ENCODE measurements at places on chromosomes 11 and 22.

- DNase-seq, result no peak
Measured at GRCh38 chr11:116185551-116185950, 587.2 kb downstream of the BUD13 start.

GRCh38 chr22:46914916-46915894, 152.8 kb downstream of the TBC1D22A start:
- no peak for DNase-seq

- no peak for DNase-seq
Measured at GRCh38 chr11:123384116-123384515, 46.0 kb upstream of the GRAMD1B start.

- DNase-seq, result no peak
Measured at GRCh38 chr11:117554601-117555333, 227.1 kb downstream of the CEP164 start.

GRCh38 chr11:62600367-62601121, 1.1 kb downstream of the MTA2 start:
- DNase-seq, result no peak

GRCh38 chr22:33883961-33884808, 36.1 kb downstream of the LARGE1 start:
- no peak for DNase-seq

GRCh38 chr11:74485868-74486267, 7.7 kb downstream of the LIPT2 start:
- DNase-seq, result no peak

- no peak for DNase-seq
Measured at GRCh38 chr11:69333879-69334278, 39.9 kb downstream of the MYEOV start.

DNA sequence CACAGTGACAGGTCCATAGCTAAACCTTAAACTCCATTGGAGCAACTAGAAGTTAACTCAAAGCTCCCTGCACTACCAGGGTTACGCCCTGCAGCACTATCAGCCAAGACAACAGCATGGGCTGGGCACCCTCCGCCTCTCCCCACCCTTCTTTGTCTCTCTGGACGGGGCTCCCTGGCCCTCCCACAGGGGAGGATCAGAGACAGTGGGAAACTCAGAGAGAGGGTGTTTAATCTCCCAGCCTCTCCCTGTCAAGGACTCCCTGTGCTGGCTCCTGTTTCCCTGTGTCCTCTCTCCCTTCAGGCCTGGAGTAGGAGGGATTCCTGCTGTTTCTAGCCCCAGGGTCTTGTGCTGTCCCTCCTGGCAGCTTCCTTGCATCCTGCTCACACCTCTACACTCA, 56.9 kb upstream of the CSNK2A3 start:
- DNase-seq, result no peak

DNA sequence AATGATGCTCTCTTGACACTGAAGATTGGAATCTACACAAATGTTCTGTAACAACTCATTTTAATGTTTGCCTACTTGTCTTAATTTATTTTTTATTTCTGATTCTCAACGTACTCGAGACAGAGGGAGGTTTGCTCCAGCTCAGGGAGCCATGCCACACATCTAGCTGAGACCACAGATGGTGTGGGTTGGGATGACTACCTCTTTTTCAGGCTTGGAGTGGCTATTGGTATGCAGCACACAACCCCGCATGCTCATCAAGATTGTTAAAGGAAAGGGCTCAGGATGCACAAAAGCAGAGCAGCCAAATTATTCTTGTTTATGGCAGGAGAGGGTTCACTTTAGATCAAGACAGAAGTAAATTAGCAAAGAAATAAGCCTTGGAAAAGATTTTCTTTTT, 424.5 kb downstream of the OPCML start:
- DNase-seq, result no peak

DNA sequence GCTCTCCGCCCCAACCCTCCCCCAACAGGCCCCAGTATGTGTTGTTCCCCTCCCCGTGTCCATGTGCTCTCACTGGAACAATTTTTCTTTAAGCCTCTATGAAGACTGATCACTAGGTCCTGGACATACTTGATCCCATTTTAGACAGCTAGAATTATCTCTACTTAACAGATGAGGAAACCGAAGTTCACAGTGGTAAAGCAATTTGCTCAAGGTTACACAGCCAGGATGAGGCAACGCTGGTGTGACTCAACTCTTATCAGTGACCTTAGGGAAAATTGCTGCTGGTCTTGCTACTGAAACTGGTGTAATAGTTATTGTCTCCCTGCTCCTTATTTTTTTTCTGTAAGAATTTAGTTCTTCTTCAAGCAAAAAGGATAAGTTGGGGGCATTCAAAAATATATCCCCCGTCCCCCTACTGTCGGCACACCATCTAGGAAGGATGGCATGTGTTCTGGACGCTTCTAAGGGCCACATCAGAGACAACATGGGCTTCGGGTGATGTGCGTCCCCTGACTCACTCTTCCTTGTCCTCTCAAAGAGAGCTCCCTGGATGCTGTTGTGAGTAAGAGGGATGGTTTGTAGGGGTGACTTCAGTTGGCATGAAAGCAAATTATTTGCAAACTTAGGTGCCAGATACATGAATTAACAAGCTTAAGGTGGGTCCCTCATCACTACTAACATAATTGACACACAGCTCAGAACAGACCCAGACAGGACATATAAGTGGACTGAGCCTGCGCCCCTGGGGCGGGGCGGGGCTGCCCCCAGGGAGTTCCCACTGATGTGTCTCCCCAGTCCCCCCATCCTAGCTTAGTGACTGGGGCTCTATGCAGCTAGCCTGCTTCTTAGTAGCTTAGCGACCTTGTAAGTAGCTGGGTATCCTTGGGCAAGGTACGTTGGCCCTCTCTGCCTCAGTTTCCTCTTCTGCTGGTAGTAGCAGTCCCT, 23.6 kb upstream of the ALX4 start:
- peak; percentile 56 for DNase-seq

DNA sequence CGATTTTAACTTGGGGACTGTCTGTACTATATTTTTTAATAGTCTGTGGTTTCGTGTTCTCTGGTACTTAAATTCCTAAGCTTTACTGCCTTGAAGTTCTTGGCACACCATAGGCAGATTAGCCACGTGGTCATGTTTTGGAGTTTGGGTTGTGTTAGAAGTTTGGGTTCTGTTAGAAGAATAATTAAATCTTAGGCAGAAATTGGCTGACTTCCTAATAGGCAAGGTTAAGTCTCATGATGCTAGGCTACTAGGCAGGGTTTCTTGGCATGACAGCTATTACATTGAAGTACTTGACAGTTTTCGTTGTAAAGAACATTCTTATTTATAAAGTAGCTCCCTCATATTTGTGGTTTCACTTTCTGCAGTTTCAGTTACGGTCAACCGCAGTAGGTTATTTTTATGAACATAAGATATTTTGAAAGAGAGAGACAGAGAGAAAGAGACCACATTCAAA, 30.0 kb upstream of the MMP7 start:
- peak; percentile 38 for DNase-seq

DNA sequence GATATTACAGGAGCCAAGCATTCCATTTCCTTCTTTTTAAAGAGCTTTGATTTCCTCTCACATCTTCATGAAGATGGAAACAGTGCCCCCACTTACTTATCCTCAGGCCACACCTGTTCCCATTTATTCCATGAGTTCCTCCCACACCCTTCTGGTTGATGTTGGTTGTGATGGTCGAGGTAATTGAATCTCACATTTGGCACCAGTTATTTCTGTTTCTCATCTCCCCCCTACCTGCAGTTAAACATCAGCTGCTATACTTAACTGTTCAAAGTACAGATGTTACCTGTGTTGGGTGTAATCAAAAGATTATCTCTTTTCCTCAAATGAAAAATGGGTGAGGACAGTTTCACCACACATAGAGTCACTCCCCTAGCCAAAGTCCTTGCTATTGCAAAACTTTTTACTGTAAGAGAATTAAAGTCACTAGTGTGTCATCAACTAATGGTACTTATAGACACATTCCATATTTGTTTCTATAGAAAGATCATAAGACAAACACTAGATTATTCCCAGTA, 1.9 kb downstream of the TMEM45B start:
- no peak for DNase-seq

DNA sequence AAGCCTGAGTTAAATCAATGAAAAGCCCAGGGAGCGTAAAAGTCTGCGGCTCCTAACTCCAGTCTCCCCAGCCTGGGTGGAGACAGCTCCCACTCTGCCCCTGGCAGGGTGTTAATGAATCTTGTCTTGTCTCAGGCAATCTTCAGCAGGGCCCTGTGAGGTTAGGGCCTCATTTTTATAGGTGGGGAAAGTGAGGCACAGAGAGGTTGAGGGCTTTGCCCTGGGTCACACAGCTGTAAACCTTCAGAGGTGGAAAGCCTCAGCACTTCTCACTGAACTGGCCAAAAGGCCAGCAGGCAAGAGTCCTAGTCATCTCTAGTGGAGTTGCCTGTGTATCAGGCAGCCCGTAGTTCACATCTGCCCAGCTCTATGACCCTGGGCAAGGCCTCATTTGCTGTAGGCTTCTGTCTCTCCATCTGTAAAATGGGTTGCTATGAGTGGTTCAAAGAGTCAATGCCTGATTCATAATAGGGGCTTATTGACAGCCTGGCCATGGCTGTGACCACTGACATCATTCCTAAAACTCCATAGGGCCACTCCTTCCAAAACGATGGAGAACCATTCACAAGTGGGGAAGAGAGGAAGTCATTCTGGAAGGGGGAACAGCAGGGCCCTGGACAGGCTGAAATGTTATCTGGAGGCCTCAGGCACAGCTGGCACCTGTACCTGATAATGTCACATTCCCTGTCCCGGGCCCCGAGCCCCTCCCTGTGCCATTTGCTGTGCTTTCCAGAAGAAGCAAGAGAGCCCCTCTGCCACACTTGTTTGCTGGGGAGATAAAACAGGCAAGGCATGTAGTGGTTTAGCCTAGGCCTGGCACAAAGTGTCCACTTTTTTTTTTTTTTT, 6.0 kb downstream of the CBX7 start:
- DNase-seq, result no peak

GRCh38 chr11:114180301-114181055, 115.7 kb upstream of the NNMT start:
- DNase-seq, result no peak

DNA sequence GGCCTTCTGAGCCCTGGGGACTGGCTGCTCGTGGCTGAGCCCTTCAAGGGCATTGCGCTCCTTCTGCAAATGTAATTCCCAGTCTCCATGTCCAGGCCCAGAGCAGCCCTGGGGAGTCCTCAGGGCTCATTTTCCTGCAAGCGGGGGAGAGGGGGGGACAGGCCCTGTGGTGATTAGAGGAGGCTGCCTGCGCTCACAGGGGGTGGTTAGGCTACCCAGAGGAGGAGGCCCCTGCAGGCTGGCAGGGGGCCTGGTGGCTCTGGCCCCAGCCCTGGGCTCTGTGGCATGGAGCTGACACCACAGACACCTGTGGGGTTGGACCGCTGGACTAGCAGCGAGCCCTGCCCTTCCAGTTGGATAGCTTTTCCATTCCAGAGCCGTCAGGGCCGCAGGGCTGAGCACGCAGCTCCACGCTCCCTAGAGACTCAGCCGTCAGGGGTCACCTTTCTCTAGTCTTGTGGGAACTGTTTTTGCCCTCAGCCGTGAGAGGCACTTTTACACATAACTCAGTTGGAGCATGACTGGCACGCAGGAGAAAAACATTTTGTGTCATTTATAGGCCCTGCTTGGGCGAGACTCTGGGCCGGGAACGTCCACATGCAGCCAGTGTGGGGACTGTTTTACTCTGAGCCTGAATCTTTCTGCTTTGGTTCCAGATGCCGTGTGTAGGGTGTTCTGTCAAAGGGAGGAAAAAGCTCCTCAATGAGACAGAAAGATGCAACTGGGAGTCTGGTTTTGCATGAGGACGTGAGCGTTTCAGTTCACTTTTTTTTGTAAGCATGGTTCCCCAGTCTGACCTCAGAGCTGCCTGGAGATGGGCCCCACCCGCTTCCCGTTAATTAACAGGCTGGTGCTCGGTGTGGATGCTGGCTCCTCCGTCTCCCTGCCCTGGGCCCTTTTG, 58.1 kb downstream of the LRP5 start:
- peak; percentile 31 for DNase-seq

DNA sequence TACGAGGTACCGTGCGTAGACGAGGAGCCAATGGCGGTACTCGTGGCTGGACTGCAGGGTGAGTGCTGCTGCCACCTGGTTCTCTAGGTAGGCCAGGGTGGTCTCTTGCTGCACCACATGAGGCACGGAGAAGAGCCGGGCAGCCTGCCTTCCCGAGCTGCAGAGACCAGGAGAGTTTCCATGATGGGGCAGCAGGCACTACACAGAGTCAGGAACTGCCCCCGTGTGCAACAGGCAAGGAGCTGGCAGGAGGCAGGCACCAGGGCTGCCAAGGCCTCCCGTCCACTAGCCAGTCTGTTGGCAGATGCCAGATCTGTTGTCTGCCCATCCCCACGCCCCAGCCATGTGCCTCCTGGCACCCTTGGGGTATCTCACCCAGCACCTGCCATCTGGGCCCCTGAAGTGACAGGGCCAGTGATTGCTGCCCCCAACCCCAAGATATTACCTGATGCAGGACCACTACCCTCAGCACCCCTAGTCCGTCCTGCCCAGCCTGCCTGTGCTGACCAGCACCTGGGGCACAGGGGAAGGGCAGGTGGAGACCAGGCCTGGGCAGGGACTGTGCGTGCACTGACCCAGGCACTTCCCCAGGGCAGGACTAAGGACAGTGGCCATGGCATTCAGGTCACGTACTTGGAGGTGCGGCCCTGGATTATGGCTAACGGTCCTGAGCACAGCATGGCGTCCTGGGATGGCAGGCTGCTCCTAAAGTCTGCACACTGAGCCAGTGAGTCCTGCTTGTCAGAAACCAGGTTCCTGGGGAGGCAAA, 62.0 kb upstream of the CLTCL1 start:
- DNase-seq, result no peak

DNA sequence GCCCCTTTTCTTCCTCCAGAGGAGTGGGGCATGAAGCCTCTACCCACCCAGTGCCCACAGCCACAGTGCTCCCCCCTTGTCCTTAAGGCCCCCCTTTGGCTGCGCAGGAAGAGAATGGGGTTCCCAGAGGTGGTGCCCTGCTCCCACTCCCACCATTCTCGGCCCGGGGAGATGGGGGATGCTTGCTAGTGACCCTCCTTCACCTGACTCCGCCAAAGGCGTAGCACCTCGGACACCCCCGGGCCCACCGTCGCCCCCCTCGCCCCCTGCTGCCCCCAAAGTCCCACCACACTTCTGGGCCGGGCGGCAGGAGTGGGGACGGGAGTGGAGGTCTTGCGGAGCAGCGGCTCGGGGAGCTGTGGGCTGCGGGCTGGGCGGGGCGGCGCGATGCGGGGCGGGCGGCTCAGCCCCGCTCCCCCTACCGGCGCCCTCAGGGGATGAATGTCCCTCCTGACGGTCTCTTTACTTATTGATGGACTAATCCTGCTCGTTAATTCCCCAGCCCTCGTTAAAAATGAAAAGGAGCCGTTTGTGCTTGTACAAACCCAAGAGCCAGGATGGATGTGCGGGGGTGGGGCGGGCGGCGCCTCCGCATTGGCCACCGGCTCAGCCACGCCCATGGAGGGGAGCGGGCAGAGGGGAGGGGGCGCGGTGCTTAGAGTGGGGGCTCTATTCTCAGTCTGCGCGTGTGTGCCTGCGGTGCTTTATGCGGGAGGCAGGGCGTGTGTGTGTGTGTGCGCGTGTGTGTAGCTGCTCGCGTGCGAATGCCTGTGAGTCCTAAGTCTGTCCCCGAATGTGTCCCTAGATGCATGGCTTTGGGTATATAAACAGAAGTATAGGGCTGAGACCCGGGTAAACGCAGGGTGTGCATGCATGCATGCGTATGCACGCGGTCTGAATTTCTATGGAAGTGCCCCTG, 25.6 kb downstream of the SYT7 start:
- DNase-seq, result no peak

- DNase-seq, result no peak
Measured at GRCh38 chr11:105975128-105975527, 46.9 kb downstream of the MSANTD4 start.

Data from brain microvascular endothelial cell (primary cell).